ENCODE measurements at places on chromosomes 16 and 17. TPM values are rescaled to one million over a fixed set of nuclear protein-coding genes. Genes with fewer than 3 reads are reported as not detected.

- H3K36me3 ChIP-seq = peaks cover 3% of the 10 kb centered on the region
- H3K4me1 ChIP-seq = peaks cover 5% of the 10 kb centered on the region
- DNase-seq = no peak
- H3K27ac ChIP-seq = no peak overlapping the region
- no peak overlapping the region for H3K4me3 ChIP-seq
These were observed 7.8 kb downstream of the HOXB1 start for GRCh38 chr17:48523010-48523409.

DNA sequence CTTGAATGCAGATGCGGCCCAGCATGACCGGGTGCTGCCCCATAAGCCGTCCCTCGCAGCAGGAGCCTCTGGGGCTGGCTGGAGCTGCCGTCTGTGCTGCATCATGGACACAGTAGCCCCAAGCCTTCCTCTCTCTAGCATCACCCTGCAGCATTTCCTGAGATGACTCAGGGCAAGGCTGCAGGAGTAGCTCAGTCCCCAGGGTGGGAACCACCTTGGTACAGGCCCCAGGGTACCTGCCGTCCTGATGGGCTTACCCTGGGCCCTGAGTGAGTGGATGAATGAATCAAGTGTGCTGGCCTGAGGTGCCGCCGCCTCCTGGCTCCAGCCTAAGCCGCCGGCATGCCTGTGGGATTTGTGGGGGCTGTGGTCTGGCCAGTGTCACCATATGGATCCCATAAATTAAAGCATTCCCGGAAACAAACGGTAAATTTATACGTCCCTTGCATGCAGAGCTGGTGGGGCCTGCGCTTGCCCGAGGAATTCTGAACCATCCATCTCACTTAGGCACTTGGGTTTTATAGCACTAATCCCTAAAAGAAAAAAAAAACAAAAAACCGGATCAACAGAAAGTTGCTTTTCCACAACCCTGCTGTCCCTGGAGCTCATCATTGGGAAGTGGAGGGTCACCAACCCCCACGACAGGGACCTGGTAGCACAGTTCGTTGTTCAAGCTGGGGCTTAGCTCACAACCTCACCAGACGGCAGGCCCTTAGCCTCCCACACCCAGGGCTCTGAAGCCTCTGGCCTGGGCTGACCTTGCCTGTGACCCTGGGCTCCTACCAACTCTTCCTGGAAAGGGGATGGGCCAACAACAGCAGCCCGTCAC lies 242.6 kb upstream of the CIBAR2 start:
- no peak overlapping the region for H3K27ac ChIP-seq
- peaks cover 2% of the 10 kb centered on the region for H3K27me3 ChIP-seq
- no peak for DNase-seq

DNA sequence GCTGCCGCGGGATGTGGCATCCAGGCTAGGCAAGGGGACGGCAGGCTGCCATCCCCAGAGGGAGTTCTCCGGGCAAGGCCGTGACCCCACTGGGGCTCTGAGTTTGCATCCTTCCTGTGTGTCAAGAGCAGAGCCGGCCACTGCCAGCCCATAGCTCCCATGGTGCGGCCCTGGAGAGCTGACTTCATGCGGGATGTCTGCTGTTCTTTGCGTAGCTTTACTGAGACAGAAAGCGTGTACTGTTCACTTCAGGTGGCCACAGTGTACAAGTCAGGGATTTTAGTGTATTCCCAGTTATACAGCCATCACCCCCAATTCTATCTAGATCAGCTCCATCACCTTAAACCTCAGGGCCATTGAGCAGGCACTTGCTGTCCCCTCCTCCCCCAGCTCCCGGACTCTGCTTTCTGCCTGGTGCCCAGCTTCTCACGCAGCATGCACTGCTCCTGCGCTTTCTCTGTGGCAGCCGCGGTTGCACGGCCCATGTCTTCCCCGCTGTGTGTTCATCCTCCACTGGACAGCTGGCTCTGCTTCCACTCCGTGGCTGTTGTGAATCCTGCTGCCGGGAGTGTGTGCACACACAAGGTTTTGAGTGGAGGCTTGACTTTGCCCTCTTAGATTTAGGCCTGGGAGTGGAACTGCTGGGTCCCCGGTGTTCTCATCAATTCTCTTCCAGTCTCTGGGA lies 71.2 kb downstream of the KLHDC4 start:
- DNase-seq = no peak
- no peak overlapping the region for H3K4me3 ChIP-seq
- no peaks in the 10 kb centered on the region for H3K36me3 ChIP-seq
- no peak overlapping the region for H3K27ac ChIP-seq
- no peaks in the 10 kb centered on the region for H3K27me3 ChIP-seq

DNA sequence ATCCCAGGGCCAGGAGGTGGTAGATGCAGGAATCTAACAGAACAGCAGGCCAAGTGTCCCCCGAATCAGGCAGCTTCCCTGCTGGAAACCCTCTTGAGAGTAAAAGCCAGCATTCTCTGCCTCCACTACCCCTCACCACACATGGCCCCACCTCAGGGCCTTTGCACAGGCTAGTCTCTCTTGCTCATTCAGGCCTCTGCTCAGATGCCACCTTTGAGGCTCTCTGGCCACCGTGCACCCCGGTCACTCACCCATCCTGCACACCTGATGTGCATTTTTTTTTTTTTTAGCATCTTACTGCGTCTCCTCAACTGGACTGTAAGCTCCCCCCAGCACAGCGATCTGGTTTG lies 34.5 kb upstream of the GSE1 start:
- no peaks in the 10 kb centered on the region for H3K27me3 ChIP-seq
- no peak for DNase-seq
- peaks cover 9% of the 10 kb centered on the region for H3K4me1 ChIP-seq
- H3K36me3 ChIP-seq = peaks cover 2% of the 10 kb centered on the region
- H3K4me3 ChIP-seq = no peak overlapping the region
- no peak overlapping the region for H3K27ac ChIP-seq

Gene KRTAP1-1
- not detected for total RNA-seq
